ENCODE measurements at places on chromosomes 2 and 18.

DNA sequence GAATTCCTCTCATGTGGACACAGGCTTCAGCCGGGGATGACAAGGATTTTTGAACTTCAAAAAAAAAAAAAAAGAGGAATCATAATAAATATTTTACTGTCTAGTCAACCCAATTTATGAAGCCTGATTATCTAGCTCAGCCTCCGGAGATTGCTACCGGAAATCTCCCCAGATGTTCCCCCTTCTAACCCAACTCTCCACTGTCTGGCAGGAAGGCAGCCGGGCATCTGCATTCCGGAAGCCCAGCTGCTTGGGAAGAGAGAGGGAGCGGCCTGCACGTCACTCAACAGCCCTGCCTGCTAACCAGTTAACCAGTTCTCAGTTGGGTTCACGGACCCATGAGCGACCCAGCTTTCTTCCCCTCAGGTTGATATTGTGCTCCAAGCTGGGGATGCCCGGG, 87.2 kb upstream of the POU3F3 start:
- DNase-seq = no peak

DNA sequence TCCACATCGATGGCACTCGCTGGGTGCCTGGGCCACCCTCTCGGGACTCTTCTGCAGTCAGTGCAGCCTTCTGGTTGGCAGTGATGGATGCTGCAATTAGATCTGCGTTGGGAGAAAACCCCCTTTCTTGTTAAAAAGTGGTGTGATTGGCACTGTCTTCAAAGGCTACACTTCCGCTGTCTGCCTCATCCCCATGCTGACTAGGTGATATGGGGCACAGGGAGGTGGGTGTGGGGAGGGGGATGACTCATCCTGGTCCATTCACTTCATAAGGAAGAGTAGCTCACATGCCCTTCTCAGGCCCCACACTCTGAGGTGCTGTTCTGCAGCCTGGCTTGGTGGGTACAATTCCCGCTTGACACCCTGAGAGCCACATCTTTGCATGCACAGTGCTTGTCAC, 77.4 kb downstream of the THNSL2 start:
- no peak for DNase-seq

GRCh38 chr2:30218814-30219213, 12.5 kb upstream of the LBH start:
- no peak for DNase-seq

- no peak for DNase-seq
Observed at GRCh38 chr18:25517881-25518715, 166.1 kb upstream of the ZNF521 start.

DNA sequence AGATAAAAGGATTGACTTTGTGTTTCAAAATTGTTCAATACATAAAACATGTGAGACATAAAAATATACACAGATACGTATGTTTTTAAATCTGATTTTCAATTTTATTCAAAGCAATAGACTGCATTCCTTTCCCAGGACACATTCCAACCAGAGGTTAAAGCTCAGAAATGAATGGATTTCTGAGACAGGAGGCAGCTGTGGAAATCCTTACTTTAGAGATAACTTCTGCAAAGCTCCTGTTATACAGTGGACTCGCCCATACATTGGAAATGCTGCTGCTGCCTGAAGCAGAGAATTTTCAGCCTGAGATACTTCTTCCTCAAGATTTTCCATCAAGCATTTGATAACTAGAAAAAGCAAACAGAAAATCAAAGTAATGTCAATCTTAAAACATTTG, 43.8 kb downstream of the THADA start:
- no peak for DNase-seq

DNA sequence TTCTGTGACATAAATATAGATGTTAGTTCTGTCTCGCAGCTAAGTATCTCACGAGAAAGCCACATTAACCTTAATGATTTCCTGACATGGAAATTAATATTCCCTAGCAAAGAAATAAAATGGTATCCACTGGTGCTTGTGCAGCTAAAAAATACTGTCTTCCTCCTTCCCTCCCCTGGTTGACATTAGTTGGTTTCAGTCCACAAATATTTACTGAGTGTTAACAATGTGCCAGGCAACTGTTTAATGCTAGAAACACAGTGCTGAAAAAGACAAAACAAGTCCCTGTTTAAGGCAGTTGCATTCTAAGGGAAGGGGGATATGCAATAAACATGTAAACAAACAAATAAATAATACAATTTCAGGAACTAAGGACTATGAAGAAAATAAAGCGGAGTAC, 44.2 kb upstream of the VPS54 start:
- no peak for DNase-seq

- no peak for DNase-seq
Observed at GRCh38 chr2:100011272-100011731, 131.1 kb downstream of the AFF3 start.

GRCh38 chr2:74736589-74736988, 82.5 kb downstream of the SEMA4F start:
- DNase-seq = no peak

DNA sequence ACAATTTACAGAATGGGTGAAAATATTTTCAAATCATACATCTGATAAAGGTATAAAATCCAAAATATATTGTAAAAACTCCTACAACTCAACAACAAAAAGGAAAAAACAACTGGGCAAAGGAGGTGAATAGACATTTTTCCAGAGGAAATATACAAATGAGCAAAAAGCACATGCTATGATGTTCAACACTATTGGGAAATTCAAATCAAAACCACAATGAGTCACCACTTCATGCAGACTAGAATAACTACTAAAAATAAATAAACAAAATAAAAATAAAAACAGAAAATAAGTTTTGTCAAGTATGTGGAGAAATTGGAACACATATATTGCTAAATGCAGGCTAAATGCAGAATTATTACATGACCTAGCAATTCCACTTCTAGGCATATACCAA, 120.9 kb downstream of the FSIP2 start:
- no peak for DNase-seq

GRCh38 chr2:150485871-150486538, 1.5 kb downstream of the RND3 start:
- no peak for DNase-seq

DNA sequence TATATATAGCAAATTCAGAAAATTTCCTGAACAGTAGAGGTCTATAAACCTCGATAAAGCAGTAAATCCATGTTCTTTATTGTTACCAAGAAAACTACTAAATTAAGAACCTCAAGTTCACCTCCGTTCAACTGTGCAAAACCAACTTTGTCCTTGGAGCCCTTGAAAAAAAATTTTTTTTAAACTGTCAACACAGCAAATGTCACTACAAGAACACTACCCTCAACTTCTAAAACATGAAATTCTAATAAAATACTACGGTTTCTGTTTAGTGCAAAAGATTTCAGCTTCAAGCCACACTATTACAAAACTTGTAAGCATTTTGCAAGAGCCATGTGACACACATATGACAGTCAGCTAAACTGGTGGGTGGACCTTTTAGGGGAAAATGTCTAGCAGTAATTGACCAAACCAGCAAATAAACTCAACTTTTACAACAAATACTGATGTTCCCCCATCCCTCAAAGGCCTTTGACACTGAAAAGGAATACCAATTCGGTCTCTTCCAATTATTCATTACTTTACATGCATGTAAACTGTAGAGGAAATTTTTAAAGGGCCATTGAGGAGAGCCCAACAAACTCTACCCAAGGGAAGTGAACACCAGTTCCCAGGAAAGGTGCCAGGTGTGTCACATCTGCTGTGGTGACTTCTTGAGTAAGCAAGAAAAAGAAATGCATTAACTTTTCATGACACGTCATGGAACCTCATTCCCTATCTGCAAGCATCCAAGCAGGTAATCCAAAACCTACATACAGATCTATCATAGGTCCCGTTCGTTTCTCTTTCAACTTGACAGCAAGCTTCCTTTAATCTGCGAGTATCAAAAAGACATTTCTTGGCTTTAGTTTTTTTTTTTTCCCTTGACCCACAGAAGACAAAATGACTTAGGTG, 1.4 kb downstream of the RAB1A start:
- DNase-seq = no peak

- DNase-seq = no peak
Observed at GRCh38 chr2:24163601-24164000, 11.3 kb upstream of the FAM228A start.

GRCh38 chr18:72444111-72444797, 99.9 kb downstream of the CBLN2 start:
- DNase-seq = no peak

Data from activated T-helper 1 cell treated with anti-CD3 and anti-CD28 coated beads, Interleukin-2, amount 50 U/mL, for 16 hours (primary cell).